ENCODE measurements at places on chromosomes 3 and 15. TPM values are rescaled to one million over a fixed set of nuclear protein-coding genes. Genes with fewer than 3 reads are reported as not detected.

Gene GREM1
- 56.6 TPM for total RNA-seq

Gene WDR72
- 2.0 TPM for total RNA-seq

Gene GRM7
- total RNA-seq: 10.8 TPM

Gene LMCD1
- total RNA-seq: 33.1 TPM

Gene CCDC39
- total RNA-seq: not detected

Gene ACTC1
- 0.52 TPM for total RNA-seq

Gene GOLGA6B
- not detected for total RNA-seq

Gene WWTR1
- 45.4 TPM for total RNA-seq

DNA sequence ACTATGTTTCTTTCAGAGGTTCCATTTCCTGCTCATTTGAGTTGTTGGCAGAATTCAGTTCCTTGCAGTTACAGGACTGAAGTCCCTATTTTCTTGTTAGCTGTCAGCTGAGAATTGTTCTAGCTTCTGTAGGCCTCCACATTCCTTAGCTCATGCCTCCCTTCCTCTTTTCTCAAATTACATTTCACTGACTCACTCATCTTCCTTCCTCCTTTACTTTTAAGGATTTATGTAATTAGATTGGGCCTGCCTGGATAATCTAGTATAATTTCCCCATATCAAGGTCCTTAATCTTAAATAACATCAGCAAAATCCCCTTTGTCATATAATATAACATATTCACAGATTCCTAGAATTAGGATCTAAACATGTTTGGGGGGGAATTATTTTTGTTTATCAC is 40.6 kb upstream of the RBMS3 start:
- no peaks in the 10 kb centered on the region for H3K27me3 ChIP-seq
- no peak for DNase-seq
- no peak overlapping the region for H3K4me3 ChIP-seq
- no peaks in the 10 kb centered on the region for H3K36me3 ChIP-seq
- no peak overlapping the region for H3K27ac ChIP-seq
- no peaks in the 10 kb centered on the region for H3K4me1 ChIP-seq

DNA sequence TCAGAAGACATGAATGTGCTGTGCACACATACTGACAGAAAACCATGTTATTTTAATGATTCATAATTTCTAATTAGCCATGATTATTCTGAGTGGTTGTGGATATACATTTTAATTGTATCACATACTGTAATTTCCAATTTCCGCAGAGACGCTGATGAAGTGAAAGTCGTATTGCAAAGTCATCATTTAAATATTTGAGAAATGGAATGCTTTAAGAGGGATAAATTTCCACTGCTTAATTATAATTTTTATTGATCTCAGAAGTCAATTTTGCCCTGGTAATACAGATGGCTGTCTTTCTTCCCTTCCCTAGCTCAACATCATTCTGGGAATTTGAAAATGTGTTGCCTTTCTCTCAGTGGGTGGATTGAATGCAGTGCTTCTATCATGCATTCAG is 819.3 kb downstream of the ROBO2 start:
- no peaks in the 10 kb centered on the region for H3K27me3 ChIP-seq
- no peaks in the 10 kb centered on the region for H3K36me3 ChIP-seq
- peaks cover 9% of the 10 kb centered on the region for H3K4me1 ChIP-seq
- H3K4me3 ChIP-seq: no peak overlapping the region
- H3K27ac ChIP-seq: no peak overlapping the region

DNA sequence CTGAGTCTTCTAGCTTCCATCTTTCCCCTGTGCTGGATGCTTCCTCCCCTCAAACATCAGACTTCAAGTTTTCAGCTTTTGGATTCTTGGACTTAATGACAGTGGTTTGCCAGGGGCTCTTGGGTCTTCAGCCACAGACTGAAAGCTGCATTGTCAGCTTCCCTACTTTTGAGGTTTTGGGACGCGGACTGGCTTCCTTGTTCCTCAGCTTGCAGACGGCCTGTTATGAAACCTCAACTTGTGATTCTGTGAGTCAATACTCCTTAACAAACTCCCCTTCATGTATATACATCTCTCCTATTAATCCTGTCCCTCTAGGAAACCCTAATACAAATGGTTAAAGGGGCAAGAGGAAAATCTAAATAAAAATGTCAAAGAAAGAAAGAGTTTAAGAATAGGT is 100.1 kb downstream of the ABI3BP start:
- no peaks in the 10 kb centered on the region for H3K36me3 ChIP-seq
- H3K27ac ChIP-seq: no peak overlapping the region
- peaks cover 3% of the 10 kb centered on the region for H3K27me3 ChIP-seq
- no peaks in the 10 kb centered on the region for H3K4me1 ChIP-seq

DNA sequence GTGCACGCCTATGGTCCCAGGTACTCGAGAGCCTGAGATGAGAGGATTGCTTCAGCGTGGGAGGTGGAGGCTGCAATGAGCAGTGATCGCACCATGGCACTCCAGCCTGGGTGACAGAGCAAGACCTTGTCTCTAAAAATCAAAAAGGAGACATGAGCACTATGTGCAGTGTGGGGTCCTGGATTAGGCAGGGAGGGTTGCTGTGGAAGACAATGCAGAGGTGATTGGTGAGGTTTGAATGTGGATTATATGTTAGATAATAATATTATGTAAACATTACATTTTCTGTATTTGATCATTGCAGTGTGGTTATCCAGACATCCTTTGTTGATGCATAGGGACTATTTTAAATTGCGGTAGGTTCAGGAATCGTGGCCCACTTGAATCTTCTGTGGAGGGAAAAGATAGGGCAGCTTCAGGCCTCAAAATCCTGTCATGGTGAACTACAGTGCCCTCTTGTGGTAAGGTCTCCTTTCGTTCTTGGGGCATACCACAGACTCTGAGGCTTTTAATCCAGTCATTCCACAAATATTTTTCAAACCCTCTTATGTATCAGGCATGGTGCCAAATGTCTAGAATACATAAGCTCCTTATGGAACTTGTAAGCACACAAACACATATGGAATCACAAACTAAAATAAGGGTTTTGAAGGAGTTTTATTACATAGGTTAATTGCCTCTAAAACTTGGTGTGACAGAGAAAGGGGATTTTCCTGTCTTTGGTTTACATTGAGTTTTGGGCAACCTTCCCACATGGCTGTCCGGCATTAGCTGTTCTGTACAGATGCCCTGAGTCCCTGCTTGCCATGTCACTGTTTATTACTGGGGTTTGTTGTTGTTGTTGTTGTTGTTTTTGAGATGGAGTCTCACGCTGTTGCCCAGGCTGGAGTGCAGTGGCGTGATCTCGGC is 37.7 kb downstream of the GPD1L start:
- no peak overlapping the region for H3K27ac ChIP-seq
- no peak for DNase-seq
- H3K4me1 ChIP-seq: peaks cover 38% of the 10 kb centered on the region
- peaks cover 9% of the 10 kb centered on the region for H3K36me3 ChIP-seq

DNA sequence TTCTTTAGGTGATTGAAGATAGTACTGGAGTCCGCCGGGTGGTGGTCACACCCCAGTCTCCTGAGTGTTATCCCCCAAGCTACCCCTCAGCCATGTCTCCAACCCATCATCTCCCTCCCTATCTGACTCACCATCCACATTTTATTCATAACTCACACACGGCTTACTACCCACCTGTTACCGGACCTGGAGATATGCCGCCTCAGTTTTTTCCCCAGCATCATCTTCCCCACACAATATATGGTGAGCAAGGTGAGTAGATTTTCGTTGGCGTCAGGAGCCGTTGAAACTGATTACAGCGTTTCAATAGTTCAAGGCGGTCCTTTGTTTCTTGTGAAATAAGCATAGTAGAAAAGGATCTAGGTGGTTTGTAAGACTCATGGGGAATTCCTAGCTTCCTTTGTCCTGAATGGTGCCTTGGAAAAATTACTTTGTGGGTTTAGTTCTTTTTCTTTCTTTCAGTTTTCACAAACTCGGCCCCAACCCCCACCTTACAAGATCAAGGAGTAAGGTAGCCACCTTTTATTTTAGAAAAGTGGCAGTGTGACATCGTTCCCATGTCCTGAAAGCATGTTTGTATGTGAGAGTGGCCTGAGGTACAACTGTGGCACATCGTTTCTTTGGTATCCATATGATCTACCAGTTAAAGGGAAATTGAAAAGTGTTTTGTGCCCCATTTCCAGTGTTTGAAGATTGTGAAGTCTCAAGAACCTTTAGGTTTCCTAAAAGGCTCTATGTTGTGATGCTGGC is 200.6 kb downstream of the GHSR start:
- H3K4me3 ChIP-seq: no peak overlapping the region
- no peaks in the 10 kb centered on the region for H3K4me1 ChIP-seq
- no peak overlapping the region for H3K27ac ChIP-seq
- H3K36me3 ChIP-seq: peaks cover 35% of the 10 kb centered on the region
- H3K27me3 ChIP-seq: no peaks in the 10 kb centered on the region
- DNase-seq: no peak

DNA sequence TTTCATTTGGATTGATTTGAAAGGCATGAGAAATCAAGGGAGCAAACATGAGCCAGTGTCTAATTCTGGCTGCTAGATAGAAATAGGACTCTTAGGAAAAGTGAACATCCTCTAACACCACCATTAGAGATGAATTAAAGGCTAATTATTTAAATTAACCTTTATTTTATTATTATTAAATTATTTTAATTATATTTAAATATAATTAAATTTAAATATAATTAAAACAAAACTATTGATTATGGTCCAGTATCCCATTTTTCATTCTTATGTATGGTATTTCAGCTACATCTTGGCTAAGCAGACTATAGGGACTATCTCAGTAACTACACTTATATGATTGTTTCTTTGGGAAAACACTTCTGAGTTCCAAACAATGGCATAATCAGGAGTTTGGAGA is 904.8 kb downstream of the NAALADL2 start:
- H3K27ac ChIP-seq: no peak overlapping the region
- no peaks in the 10 kb centered on the region for H3K27me3 ChIP-seq
- no peaks in the 10 kb centered on the region for H3K4me1 ChIP-seq
- no peaks in the 10 kb centered on the region for H3K36me3 ChIP-seq
- H3K4me3 ChIP-seq: no peak overlapping the region

DNA sequence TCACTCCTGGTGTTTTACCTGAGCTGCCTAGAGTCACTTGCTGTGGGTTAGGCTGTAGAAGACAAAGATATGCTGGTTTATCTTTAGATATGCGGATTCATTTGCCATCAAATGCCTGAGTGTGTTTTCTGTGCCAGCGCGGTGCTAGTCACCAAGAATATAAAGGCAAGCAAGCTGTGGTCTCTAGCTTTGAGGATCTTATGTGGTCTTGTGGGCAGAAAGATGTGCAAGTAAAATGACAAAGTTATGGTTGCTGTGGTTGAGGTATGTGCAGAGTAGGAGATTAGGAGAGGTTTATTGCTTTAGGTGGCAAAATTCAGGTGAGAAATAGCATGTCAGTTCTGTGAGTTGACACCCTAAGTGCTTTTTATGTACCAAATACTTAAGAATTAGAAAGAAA is 94.2 kb downstream of the CGNL1 start:
- peaks cover 12% of the 10 kb centered on the region for H3K4me1 ChIP-seq
- H3K36me3 ChIP-seq: peaks cover 8% of the 10 kb centered on the region
- H3K27ac ChIP-seq: no peak overlapping the region
- no peak overlapping the region for H3K4me3 ChIP-seq
- H3K27me3 ChIP-seq: no peaks in the 10 kb centered on the region

GRCh38 chr15:83671603-83672002 is 17.7 kb downstream of the ADAMTSL3 start:
- H3K36me3 ChIP-seq: no peaks in the 10 kb centered on the region
- no peak overlapping the region for H3K27ac ChIP-seq
- no peak overlapping the region for H3K4me3 ChIP-seq
- no peaks in the 10 kb centered on the region for H3K27me3 ChIP-seq
- no peaks in the 10 kb centered on the region for H3K4me1 ChIP-seq

DNA sequence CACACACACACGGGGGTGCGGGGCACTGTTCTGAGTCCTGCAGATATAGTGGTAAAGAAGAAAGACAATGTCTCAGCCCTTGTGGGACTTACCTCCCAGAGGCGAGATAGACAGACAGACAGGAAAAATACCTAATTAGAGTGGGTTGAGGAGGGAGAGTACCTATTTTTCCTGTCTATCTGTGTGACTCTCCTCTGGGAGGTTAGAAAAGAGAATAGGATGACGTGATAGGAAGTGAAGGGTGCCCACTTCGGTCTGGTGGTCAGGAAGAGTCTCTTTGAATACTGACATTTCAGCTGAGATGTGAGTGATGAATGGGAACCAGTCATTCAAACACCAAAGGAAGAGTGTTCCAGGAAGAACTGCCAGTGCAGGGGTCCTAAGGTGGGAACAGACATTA is 4.1 kb upstream of the APOD start:
- H3K36me3 ChIP-seq: no peaks in the 10 kb centered on the region
- no peak overlapping the region for H3K4me3 ChIP-seq
- H3K4me1 ChIP-seq: peaks cover 21% of the 10 kb centered on the region

- H3K36me3 ChIP-seq: no peaks in the 10 kb centered on the region
- no peak for DNase-seq
- peaks cover 3% of the 10 kb centered on the region for H3K27me3 ChIP-seq
- H3K4me3 ChIP-seq: no peak overlapping the region
- no peak overlapping the region for H3K27ac ChIP-seq
Observed at GRCh38 chr15:47929138-47929803, 191.5 kb upstream of the SLC24A5 start.

DNA sequence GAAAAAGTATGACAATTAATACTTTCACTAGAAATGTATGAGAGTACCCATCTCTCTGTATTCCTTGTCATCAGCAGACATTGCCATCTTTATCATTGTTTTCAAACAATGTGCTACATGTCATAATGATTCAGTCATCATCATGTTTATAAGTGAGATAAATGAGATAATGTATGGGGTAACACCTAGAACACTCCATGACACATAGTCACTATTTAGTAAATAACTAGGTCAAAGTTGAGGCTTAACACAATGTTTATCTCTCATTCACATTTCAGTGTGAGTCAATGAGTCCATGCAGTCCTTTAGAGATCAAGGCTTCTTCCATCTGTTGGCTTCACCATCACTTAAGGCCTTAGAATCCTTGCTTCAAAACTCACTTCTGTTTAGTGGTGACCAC is 70.0 kb downstream of the NLGN1 start:
- no peaks in the 10 kb centered on the region for H3K4me1 ChIP-seq
- DNase-seq: no peak
- H3K27ac ChIP-seq: no peak overlapping the region
- no peak overlapping the region for H3K4me3 ChIP-seq

DNA sequence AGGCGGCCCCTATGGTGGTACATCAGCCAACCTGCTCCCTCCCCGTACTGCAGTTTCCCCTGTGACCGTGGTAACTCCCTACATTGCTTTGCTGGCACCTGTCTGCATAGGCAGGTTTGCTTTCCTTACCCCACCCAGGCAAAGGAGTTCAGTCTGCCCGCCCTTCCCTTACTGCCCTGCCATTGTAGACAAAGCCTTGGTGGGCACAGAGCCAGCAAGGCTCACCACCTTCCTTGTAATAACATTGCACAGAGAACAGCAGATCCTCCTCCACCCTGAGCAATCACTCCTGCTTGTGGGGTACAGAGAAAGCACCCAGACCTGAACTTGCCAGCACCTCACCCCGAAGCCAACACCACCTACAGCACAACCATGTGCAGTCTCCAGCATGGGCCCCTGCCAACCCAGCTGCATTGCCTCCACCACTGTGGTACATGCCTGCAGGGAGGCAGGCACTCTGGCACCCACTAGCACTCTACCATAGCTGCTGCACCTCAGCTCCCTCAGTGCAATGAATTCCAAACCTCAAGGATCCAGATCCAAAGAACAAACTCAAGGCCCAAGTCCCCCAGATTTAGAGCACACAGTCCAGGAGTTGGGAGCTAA is 192.7 kb upstream of the KCNMB2 start:
- no peaks in the 10 kb centered on the region for H3K4me1 ChIP-seq
- DNase-seq: no peak
- H3K4me3 ChIP-seq: no peak overlapping the region
- no peaks in the 10 kb centered on the region for H3K27me3 ChIP-seq
- H3K36me3 ChIP-seq: no peaks in the 10 kb centered on the region

Measured in type B pancreatic cell (in vitro differentiated cells).